ENCODE measurements at places on chromosomes 12 and 14.

DNA sequence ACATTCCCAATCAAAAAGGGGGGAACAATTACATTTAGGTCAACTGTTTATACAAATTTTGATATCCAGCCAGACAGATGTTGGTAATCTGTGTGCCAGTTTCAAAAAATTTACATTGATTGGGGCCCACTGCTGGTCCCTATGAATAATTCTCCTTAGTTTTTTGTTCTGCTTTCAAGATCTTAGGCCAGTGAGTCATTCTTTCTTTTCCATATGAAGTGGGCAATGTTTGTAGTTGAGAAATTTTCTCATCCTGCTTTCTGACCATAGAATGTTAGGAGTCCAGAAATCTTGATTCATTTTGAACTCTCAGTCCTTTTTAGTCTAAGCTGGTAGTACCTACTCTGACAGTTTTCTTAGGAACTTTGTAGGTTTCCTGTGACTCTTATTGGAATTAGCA lies 244.3 kb downstream of the DIO2 start:
- no peak for DNase-seq

GRCh38 chr12:15502211-15502610 lies 179.9 kb downstream of the PTPRO start:
- DNase-seq: no peak

- DNase-seq: no peak
Measured at GRCh38 chr12:121713257-121713777, 765 bp downstream of the TMEM120B start.

- no peak for DNase-seq
Measured at GRCh38 chr14:50924843-50925242, 19.4 kb downstream of the PYGL start.

DNA sequence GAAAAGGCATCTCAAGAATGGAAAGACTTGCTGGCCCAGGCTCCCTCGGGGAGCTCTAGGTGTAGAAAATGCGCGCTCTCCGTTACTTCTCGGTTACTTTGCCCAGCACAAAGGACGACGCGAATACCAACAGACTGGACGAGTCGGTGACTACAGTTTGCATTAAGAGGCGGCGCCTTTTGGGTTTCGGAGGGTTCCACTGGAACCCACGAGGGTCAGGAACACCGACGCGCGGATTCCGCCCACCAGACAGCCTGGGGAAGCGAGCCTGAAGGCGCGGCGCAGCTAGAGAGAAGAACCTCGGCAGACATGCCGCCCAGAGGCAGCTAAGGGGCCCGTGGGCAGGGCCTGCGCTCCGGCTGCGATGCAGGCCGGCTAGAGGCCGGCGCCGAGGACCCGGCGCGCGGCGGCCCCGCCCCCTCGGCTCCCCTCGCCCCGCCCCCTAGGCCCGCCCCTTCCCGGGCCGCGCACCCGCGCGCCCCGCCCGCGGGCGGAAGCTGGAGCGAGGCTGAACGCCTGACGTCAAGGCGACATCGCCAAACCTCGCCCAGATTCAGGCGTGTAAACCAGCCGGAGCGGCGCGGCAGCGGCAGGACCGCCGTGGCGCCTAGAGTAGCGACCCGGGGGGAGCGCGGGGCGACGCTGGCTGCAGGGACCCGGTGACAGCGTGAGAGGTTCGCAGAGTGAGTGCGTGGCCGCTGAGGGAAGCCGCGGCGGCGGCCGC lies at the start of gene RAP1B:
Gene RAP1B, plus strand, starts transcription at position 530 of the 724 bp plus-strand sequence. CDS start 37,826 bp downstream, outside the sequence.
- peak; percentile 95 for DNase-seq

- peak; percentile 75 for DNase-seq
Measured at GRCh38 chr14:64673748-64674147, 30.5 kb upstream of the PLEKHG3 start.

DNA sequence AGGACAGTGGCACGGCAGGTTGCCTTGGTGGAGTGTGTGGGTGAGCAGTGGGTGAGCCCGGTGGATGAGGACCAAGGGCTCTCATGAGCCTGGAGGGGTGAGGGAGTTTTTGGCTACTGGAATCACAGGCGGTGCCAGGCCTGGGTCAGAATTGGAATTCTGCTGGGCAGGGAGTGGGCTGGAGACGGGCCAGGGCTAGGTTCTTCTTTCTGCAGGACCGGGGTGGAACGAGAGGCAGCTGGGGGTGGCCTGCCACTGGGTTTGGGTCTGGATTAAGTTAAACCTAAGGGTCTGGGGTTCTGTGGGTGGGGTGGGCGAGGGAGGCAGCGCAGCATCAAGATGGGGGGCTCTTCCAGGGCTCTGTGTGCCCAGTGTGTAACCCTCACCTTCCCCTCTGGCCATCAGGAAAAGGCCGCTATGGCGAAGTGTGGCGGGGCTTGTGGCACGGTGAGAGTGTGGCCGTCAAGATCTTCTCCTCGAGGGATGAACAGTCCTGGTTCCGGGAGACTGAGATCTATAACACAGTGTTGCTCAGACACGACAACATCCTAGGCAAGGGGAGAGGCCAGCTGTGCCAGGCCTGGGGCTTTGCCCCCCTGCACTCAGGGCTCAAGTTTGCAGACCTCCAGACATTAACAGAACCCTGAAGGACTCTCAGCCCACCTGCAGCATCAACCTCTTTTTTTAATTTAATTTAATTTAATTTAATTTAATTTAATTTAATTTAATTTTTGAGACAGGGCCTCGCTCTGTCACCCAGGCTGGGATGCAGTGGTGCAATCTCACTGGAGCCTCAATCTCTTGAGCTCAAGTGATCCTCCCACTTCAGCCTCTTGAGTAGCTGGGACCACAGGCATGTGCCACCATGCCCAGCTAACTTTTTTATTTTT lies 7.0 kb downstream of the ACVRL1 start:
- no peak for DNase-seq

DNA sequence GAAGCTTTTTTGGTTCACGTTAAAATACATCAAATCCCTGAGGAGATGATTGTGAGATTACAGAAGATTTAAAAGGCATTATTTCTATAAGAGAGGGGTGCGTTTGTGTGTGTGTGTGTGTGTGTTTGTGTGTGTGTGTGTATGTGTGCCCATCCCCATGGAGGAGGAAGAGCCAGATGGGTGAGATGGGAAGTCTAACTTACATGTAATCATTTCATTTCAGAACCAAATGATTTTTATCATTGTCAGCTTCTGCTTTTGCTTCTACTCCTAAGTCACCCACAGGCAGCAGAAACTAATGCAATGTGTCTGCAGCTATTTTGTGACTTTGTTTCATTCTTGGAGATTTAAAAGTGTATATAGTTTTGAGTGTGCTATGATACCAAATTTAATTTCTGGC lies 68.7 kb downstream of the SLC4A8 start:
- DNase-seq: no peak

- no peak for DNase-seq
Measured at GRCh38 chr12:117027251-117028086, 71.7 kb downstream of the TESC start.

DNA sequence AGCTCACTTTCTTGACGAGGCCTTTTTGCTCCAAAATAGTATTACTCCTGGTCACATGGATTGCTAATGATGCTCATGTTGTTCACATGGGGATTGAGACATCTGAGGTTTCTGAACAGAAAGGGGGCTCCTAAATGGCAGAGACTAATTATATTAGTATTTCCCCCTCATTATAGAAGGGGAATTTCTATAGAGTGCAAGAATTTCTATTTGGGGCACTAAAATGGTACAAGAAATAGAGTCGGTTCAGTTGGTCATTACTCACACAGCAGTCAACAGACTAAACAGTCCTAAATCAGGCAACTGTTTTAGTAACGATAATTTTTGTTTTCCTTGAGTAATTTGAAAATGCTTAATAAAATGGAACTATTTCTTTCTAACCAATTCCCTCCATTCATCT lies 108.9 kb downstream of the DACT1 start:
- DNase-seq: no peak

DNA sequence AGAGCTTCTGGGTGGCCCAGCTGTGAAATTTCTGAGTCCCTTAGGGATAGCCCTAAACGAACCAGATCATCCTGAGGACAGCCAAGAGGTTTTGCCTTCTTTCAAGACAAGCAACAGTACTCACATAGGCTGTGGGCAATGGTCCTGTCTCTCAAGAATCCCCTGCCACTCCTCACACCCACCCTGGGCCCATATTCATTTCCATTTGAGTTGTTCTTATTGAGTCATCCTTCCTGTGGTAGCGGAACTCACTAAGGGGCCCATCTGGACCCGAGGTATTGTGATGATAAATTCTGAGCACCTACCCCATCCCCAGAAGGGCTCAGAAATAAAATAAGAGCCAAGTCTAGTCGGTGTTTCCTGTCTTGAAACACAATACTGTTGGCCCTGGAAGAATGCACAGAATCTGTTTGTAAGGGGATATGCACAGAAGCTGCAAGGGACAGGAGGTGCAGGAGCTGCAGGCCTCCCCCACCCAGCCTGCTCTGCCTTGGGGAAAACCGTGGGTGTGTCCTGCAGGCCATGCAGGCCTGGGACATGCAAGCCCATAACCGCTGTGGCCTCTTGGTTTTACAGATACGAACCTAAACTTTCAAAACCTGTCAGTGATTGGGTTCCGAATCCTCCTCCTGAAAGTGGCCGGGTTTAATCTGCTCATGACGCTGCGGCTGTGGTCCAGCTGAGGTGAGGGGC lies 38.9 kb downstream of the DAD1 start:
- peak; percentile 96 for DNase-seq

DNA sequence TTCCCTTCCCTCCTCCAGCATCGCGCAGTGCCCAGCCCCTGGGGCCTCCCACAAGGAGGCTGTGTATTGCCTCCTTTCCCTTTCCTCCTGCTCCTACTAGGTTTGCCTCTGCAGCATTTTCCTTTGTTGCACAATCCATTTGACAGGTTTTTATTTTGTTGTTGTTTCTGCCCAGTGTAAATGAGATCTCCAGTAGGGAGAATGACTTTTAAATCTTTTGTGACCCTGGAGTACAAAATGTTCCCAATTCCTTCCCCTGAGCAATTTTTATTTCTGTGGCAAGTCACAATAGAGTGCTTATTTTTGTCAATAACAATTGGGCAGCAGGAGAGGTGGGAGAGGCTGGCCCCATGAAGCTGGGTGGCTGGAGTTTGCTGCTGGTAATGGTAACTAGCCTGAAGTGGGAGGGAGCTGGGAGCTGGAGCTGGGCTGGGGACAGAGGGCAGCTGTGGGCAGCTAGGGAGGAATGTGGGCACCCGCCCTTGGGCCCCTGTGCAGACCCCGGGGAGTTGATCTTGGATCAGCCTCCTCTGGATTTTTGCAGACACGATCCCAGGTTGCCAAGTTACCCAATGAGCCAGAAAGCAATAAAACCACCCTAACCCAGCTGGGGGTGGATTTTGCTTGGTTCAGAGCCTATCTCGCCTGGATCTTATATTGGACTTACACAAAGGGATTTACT lies 160.1 kb downstream of the KTN1 start:
- DNase-seq: no peak

DNA sequence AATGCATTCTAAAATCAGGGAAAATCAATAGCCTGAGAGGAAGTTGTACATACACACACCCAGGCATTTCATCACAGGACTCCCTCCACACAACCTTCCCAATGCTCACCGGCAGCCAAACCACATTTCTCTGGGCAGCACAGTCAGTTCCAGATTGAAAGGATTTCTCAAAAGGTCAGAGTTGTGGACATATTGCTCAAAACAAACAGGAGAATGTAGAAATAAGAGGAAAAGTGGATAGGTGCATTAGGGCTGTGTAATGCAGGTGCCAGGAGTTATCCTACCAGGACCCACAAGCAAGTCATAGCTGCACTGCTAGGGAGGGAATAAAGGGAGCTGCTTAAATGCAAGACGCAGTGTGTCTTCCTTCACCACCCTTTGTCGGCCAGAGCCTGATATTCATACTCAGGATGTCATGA lies 62.9 kb downstream of the GCH1 start:
- no peak for DNase-seq

DNA sequence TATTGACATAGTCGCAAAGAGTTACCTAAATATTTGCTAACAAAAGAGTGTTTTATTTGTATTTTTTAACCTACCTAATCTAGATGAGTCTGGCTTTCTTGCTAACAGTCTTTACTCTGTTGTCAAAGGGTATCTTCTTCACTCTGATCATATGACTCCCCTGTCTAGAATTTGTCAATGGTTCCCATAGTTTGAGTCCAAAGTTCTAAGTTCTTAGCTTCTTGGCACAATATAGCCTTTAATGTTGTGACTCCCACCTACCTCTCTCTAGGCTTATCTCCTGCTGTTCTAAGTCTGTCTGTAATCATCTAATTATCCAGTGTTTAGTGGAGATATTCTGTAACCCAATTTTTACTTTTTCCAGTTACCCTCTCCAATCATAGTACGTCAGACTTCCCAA lies 104.3 kb upstream of the PDE3A start:
- no peak for DNase-seq

Measured in activated CD4-positive, alpha-beta T cell treated with anti-CD3 and anti-CD28 coated beads, Interleukin-10, Interleukin-2, amounts not matched to agents 100 ng/mL and 50 ng/mL, durations not matched to agents 16 hours and 8 hours (primary cell).